Thoracic aorta (tissue), 2 donors: ENCODE measurements at places on chromosomes 7 and 10. TPM values are rescaled to one million over a fixed set of nuclear protein-coding genes. Genes with fewer than 3 reads are reported as not detected.

- no peak for DNase-seq
Observed at GRCh38 chr7:102469972-102470825, 5.4 kb downstream of the LRWD1 start.

GRCh38 chr7:10483671-10484070, 490.0 kb upstream of the PHF14 start:
- no peak for DNase-seq

DNA sequence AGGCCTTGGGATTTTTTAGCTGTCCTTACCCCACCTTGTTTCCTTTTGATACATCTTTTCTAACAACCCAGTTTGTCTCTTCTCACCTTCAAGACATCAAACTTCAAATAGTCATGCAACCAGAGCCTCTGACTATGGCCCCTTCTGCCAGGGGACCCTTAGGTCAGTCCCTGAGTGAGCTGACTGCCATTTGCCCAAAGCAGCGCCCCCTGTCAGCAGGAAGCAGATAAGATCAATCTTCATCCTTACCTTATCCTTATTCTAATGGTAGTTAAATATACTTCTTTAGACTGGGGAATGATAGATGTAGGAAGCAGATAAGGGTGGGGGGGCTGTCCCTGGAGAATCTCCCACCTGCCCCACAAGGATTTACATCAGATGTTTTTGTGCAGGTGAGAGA, 29.8 kb upstream of the CDC14C start:
- DNase-seq = no peak

The SYT15 gene
- total RNA-seq = 2.6 TPM

The ACHE gene
- total RNA-seq = 5.1 TPM
